ENCODE measurements at places on chromosomes 2 and 18.
A peak's percentile ranks its signal among the peaks of the same experiment; 100 is the strongest.

DNA sequence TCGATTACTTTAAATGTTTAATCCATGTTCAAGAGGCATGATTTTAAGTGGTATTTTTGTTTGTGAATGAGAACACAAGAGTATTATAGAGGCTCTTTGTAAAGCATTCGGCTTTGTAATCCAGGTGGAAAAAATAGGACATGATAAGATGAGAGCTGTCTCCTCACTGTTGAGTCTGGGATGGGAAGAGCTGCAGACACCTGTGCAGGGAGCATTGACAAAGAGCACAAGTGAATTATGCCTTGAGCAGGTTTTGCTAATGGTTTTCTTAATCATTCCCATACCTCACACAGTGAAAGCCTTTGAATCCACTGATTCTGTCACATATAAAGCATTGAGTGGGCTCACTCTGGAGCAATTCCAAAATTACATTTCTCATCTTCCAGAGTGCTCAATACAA lies 9.6 kb downstream of the COL6A3 start:
- DNase-seq, result no peak

- no peak for DNase-seq
Observed at GRCh38 chr2:237345891-237346640, 67.9 kb downstream of the COL6A3 start.

DNA sequence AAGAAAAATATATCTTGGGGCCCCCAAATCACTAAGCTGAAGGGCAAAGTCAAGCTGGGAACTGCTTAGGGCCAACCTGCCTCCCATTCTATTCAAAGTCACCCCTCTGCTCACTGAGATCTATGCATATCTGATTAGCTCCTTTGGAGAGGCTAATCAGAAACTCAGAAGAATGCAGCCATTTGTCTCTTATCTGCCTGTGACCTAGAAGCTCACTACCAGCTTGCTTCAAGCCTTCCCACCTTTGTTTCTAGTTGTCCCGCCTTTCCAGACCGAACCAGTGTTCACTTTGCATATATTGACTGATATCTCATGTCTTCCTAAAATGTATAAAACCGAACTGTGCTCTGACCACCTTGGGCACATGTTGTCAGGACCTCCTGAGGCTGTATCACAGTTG lies 479.4 kb downstream of the METTL4 start:
- DNase-seq, result no peak

GRCh38 chr2:12605936-12606335 lies 110.8 kb upstream of the TRIB2 start:
- no peak for DNase-seq

GRCh38 chr2:231680992-231681852 lies 27.1 kb upstream of the PTMA start:
- DNase-seq, result peak; percentile 91

DNA sequence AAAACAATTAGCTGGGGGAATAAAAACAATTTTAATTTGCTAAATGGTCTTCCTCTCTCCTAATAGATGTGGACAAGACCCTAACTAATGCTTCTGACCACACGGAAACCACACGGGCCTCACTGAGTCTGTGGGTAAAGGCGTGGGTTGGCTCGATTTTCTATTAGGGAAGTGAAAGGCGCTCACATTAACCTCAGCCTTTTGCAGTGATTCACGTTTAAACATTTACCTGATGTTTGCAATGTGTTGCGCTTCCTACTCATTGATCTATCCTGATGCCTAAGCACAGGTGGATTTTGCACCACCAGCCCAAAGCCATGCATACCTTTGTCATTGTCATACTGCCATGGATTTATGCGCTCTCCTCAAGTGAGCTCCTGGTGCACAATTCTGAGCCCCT lies 35.6 kb upstream of the NRP2 start:
- DNase-seq, result no peak

- no peak for DNase-seq
Observed at GRCh38 chr2:236101311-236101950, 66.8 kb downstream of the GBX2 start.

GRCh38 chr2:33531549-33532059 lies 55.2 kb downstream of the RASGRP3 start:
- no peak for DNase-seq

- DNase-seq, result no peak
Observed at GRCh38 chr2:30221531-30221930, 9.8 kb upstream of the LBH start.

DNA sequence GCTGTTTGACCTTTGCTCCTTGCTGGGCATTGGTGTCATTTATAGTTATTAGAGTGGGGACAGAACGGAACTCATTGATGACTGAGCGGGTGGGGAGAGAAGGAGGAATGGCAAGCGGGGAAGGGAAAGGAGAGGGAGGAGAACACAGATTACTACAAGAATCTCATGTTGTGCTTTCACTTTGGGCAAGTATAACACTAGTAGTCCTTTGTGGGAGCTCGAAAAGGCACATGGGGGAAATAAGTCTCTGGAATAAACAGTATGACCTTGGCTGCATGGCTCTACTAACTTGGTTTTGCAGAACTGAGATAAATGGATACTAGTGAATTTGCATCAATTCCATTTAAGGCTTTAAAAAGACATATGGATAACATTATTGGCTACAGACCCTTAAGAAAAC lies 161.7 kb upstream of the NABP1 start:
- DNase-seq, result no peak

DNA sequence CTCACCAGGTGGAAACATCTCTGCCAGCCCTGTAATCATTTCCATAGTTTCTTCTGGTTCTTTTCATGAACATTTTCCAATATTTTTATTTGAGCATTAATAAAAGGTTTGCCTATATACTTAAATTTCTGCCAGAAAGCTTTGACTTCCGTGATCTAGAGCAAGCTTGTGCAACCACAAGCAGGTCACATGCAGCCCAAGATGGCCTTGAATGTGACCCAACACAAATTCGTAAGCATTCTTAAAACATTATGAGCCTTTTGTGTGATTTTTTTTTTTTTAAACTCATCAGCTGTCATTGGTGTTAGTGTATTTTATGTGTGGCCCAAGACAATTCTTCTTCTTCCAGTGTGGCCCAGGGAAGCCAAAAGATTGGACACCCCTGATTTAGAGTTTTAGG lies 51.6 kb downstream of the NEDD4L start:
- peak; percentile 70 for DNase-seq

GRCh38 chr2:103809415-103809814 lies 1044.5 kb upstream of the POU3F3 start:
- no peak for DNase-seq

- DNase-seq, result no peak
Observed at GRCh38 chr2:29117636-29118303, 2.6 kb downstream of the CLIP4 start.

GRCh38 chr2:67260343-67261277 lies 136.5 kb upstream of the ETAA1 start:
- peak; percentile 35 for DNase-seq

GRCh38 chr2:96594691-96595152 lies 43.4 kb downstream of the KANSL3 start:
- DNase-seq, result no peak

- DNase-seq, result no peak
Observed at GRCh38 chr2:8538931-8539621, 142.8 kb upstream of the ID2 start.

GRCh38 chr18:49859725-49860124 lies 46.4 kb upstream of the ACAA2 start:
- peak; percentile 49 for DNase-seq

DNA sequence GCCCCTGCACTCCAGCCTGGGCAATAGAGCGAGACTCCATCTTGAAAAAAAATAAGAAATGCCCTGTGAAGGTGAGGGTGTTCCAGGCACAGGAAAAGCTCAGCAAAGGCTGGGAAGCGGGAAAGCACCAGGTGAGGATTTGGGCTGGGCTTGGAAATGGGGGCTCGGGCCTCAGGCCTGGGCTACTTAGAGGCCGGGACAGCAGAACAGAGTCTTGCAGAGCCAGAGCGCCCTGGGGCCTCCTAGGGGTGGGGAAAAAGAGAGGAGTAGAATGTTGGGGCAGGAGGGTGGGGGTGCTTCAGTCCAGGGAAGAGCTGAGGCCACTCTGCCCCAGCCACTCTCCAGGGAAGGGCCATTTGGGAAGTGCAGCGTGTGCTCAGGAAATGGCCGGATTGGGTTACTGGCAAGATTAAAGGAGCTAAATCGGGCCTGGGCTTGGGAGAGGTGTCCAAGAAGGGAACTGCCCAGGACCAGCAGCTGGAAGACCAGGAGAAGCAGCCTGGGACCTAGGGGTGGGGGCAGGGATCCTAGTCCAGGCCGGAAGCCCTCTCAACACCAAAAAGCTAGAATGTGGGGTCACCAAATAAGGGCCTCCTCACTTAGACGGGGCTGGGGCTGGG lies 13.8 kb upstream of the DES start:
- no peak for DNase-seq

- no peak for DNase-seq
Observed at GRCh38 chr2:73561422-73561821, 80.8 kb downstream of the NAT8 start.
